ENCODE measurements at places on chromosomes 5 and 9.

DNA sequence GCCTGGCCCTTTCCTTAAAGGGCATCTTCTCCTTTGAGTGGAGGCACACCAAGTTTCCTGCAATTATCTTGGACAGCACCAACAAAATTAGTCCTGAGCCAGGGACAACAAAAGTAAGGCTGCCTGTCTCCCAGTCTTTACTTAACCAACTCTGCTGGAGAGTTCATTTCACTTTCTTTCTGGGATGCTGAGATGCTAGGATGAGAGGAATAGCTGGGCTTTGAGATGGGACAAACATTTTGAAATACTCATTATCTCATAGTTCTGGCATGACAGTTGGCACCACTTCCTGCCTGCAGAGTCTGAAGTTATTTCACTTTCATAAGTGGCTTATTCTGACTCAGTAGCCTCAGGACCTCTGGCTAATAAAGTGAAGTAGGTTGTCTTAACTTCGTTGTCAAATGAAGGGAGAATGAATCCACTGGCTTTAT lies 157.0 kb downstream of the C9orf152 start:
- peak overlapping the region; percentile 80 for H3K4me3 ChIP-seq
- H3K27ac ChIP-seq: peak overlapping the region; percentile 93
- H3K4me1 ChIP-seq: peaks cover 6% of the 10 kb centered on the region
- no peaks in the 10 kb centered on the region for H3K27me3 ChIP-seq

DNA sequence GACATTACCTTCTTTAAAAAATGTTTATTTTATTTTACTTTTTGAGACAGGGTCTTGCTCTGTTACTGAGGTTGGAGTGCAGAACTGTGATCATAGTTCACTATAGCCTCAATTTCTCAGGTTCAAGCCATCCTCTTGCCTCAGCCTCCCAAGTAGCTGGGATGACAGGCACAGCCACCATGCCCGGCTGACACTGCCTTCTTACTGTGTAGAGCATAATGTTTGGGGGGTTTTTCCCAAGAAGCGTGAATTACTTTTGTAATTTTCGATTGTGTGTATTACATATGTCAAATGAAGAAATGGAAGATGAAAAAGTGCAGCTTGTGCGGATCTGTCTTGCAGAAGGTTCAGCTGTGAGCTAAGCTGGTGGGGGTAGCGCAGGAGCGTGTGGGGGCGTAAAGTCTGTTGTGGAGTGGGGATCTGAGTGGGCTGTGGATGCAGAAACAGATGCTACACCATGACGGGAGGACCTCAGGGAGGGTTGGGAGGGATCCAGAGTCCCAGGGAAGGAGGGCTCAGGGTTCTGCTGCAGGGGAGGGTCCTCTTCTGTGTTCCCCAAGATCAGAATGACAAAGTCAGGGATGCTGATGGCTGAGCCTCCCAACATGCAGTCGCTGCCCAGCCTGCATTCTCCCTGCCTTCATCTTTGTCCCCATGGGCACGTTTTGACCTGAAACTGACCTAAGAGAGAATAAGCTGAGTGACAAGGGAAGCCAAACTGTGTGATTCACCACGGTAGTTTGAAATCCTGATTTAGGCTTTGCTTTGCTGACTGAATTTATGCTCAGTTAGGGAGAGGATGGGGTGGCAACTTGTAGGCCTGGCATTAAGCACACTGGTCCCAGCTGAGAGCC lies 6.8 kb upstream of the ANKRD33B start:
- no peaks in the 10 kb centered on the region for H3K36me3 ChIP-seq
- DNase-seq: no peak
- H3K4me1 ChIP-seq: peaks cover 29% of the 10 kb centered on the region
- H3K4me3 ChIP-seq: no peak overlapping the region
- no peak overlapping the region for H3K27ac ChIP-seq

GRCh38 chr5:57171816-57172465 lies 1.9 kb upstream of the GPBP1 start:
- peak overlapping the region; percentile 97 for H3K4me3 ChIP-seq
- no peaks in the 10 kb centered on the region for H3K27me3 ChIP-seq
- no peak overlapping the region for H3K27ac ChIP-seq
- no peaks in the 10 kb centered on the region for H3K4me1 ChIP-seq

GRCh38 chr5:177359451-177359851 lies 1.7 kb downstream of the RGS14 start:
- H3K4me1 ChIP-seq: no peaks in the 10 kb centered on the region
- H3K27me3 ChIP-seq: peaks cover 17% of the 10 kb centered on the region
- no peak overlapping the region for H3K27ac ChIP-seq
- H3K4me3 ChIP-seq: no peak overlapping the region
- DNase-seq: no peak
- H3K36me3 ChIP-seq: no peaks in the 10 kb centered on the region
